ENCODE measurements at places on chromosomes 7 and 10.

DNA sequence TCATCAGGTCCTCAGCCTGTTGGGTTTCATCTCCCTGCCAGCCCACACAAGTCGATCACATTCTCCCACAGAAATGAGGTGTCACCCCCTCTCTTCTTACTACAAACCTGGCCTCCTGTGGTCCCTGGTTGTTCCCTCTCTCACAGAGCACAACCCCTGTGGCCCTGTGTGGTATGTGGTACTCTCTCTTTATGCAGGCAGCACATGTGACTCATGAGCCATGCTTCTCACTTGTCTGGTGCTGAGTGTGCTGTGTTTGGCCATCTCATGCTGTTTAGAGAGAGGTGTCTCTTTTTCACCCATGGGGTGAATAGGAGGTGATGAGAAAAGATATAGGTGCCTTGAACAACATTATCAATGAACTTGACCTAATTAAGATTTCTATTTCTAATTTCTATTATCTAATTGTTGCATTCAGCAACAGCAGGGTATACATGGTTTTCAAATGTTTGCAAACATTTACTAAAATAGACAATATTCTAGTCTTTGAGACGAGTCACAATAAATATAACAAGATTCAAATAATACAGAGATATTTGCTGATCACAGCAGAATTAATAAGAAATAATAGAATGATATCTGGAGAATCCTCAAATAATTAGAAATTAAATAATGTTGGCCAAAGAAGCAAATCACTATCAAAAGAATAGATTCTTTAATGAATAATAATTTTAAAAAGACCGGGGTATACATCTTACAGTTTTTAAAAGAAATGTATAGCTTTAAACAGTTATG, 633.8 kb upstream of the IGFBP3 start:
- no peak for DNase-seq

- DNase-seq: no peak
These were observed 868.1 kb upstream of the AUTS2 start for GRCh38 chr7:68730194-68730593.

DNA sequence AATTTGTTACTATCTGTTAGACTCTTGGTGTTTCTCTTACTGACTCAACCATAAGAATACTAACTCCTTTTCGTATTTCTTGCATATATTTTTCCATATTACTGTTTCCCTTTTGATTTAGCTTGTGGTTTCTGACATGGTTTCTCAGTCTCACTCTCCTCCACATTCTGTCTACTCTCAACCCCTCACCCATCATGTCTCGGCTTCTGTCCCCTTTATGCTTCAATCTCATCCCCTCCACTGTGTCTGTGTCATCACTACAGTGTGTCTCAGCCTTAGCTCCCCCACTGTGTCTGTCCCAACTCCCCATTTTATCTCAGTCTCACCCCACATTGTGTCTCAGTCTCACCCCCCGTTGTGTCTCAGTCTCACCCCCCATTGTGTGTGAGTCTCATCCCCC, 126.9 kb downstream of the VIPR2 start:
- no peak for DNase-seq

DNA sequence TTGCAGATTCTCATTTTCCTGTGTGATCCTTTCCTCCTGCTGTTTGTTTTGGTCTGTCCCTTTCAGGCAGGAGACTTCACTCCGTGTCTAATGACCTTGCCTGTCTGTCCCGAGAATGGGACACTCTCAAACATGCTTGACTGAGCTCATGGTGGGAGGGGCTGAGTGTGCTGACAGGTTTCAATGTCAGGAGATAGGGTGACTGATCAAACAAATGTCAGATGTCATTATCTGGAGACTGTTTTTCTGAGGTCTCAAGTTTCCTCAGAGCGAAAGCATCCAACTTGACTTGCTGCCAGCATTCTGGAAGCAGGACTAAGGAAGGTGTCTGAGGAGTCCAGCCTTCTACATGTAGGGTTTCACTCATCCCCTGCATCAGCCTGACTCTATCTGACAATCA, 228.8 kb upstream of the KIAA1217 start:
- DNase-seq: no peak

DNA sequence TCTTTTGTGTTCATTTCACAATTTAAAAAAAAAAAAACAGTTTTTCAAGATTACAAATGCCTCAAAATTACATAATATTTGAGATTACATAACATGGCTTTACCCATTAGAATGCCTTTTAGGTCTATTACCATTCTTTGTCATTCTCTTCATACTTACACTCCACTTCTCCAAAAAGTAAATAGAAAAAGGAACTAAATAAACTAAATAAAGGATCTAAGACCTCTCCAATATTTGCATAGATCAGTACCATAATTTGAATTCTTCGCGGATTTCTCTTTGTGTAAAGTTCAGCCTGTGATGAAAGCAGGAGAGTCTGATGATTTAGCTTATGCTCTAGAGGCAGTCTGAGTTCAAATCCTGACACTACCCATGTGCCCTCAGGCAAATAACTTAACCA, 56.4 kb upstream of the C1GALT1 start:
- DNase-seq: no peak

GRCh38 chr7:105776986-105777910, 99.2 kb downstream of the ATXN7L1 start:
- peak; percentile 62 for DNase-seq
